ENCODE measurements at places on chromosomes 16 and 17. TPM values are rescaled to one million over a fixed set of nuclear protein-coding genes. Genes with fewer than 3 reads are reported as not detected.

Gene MPV17L
- total RNA-seq, result 4.3 TPM

DNA sequence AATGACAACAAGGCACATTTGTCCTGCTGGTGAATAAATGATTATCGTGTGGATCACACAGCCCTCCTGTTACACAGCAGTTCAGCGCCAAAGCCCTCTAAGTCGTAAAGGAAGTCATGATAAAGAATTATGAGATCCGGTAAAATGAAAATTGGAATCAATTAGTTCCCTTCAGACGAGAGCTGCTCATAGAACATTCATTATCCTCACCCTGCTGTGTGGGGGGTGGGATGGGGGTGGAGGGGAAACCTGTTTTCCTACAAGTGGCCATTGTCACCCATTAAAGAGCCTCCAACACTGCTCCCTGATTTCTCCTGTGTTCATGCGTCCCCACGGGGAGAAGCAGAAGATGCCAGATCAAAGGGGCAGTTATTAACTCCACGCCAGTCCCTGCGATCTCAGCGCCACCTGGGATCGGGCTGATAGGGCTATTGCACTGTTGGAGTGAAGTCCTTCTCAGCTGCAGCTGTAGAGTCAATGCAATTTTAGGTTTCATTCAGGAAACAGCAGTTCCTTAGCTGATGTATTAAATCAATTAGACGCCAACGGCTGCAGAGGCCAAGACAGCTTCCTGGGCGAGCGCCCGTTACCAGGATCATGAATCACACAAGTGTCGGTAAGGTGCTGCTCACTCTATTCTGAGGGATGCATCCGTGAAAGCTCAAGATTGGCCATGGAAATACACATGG is 19.2 kb upstream of the CACNG4 start:
- no peak for DNase-seq

- peak; percentile 37 for DNase-seq
Observed at GRCh38 chr17:63474174-63474573, 2.7 kb upstream of the ACE start.

Gene CARD14
- 0.27 TPM for total RNA-seq

Gene RGS11
- total RNA-seq, result 1.2 TPM

DNA sequence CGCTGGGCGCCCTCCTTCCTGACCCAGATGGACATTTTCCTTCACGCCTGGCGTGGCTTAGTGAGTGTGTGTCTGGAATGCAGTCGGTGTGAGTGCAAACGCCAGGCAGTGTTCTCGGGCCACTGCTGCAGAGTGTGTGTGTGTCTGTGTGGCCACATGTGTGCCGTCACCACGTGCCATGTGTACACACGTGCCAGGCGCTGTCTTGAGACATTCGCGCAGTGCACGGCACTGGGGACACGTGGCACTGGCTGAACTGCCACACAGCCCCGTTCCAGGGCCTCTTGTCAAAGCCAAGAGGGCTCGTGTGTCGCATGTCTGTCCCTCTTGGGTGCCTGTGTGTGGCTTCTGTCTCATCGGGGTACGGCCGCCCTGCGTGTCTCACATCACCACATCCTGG is 28.8 kb downstream of the MAPK8IP3 start:
- DNase-seq, result no peak

- no peak for DNase-seq
Observed at GRCh38 chr17:73261617-73261951, at the start of gene CPSF4L. Gene CPSF4L, minus strand, starts transcription at chr17:73261880. Its CDS starts 62 bp downstream, at chr17:73261818.

DNA sequence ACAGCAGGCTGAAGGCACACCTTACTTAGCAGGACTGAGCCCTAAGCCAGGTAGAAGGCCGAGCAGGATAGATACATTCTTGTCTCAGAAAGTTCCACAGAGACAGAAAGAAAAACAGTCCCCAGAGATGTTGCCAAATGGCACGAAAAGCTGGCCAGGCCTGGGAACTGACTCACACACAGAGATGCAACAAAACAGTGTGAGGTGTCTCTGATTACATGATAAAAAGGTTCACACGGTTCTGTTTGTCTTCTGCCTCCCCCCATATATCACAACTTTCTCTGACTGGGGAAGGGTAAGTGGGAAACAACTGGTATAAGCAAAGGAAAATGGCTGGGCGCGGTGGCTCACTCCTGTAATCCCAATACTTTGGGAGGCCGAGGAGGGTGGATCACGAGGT is 1.7 kb downstream of the WBP2 start:
- DNase-seq, result no peak

Gene ARHGDIG
- total RNA-seq, result 1.0 TPM

Gene NPIPA1
- total RNA-seq, result 93.3 TPM

Gene ADORA2B
- 2.1 TPM for total RNA-seq

- peak; percentile 62 for DNase-seq
Observed at GRCh38 chr17:50328363-50329325, 17.3 kb upstream of the XYLT2 start.

Gene TMEM132E
- total RNA-seq, result 0.80 TPM

- DNase-seq, result no peak
Observed at GRCh38 chr16:28990375-28991040, 5.7 kb downstream of the LAT start.

GRCh38 chr16:89553733-89554132 is 6.7 kb upstream of the RPL13 start:
- no peak for DNase-seq

Gene GAST
- not detected for total RNA-seq

GRCh38 chr16:84527532-84528269 is 23.2 kb upstream of the MEAK7 start:
- DNase-seq, result peak; percentile 46

GRCh38 chr16:83681381-83681956 is 126.3 kb upstream of the HSBP1 start:
- DNase-seq, result peak; percentile 14

Gene ZG16
- not detected for total RNA-seq

DNA sequence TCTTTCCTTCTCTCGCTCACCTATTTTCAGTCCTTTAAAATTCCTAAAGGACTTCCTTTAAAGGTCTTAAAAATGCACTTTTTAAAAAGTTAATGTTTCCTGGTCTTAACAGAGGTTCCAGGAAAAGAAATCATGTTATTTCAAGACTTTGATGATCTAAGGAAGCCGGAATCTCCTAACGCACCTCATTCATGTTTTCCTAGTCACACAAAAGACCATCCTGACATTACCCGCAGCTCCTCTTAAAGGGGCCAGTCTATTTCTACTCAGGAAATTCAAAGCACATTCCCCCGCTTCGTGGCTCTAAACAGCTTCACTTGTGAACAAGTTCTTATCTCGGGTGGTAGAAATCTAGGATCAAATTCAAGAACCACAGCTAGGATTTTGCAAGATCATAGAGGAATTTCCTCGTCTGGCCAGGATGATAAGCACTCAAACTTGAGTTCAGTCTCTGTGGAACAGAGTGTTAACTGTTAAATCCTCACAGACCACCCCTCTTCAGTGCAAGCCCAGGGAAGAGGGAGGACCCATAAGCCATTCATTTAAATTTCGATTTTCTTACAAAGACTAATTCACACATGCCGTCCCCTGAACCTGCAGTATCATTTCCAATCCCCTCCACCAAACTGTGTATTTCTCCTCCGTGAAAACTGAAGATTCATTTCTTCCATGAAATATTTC is 137.1 kb upstream of the AXIN2 start:
- peak; percentile 49 for DNase-seq

DNA sequence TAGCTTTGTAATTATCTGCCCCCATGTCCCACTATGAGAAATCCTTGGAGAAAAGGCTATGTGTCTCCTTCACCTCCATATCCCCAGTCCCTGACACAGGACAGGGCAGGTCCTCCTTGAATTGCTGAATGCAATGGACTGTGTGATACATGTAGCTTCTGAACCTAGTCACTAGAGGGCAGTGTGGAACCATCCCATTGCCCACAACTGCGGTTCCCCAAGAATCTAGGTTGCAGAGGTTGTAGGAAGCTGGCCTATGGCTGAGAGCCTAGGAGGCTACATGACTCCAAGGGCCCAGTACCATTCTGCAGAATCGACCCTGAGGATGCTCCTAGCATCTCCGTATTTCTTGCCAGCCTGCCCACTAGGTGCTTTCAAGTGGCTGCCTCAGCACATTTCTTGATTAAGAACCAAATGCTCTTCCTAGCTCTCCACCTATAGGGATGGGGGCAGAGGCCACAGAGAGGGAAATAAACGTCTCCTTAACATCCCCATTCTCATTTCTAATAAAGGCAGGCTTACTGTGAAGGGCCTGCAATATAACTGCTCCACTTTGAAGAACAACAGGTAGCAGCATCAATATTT is 394.0 kb downstream of the CA10 start:
- DNase-seq, result peak; percentile 75

GRCh38 chr17:80649672-80650330 is 105.2 kb downstream of the RPTOR start:
- peak; percentile 80 for DNase-seq

DNA sequence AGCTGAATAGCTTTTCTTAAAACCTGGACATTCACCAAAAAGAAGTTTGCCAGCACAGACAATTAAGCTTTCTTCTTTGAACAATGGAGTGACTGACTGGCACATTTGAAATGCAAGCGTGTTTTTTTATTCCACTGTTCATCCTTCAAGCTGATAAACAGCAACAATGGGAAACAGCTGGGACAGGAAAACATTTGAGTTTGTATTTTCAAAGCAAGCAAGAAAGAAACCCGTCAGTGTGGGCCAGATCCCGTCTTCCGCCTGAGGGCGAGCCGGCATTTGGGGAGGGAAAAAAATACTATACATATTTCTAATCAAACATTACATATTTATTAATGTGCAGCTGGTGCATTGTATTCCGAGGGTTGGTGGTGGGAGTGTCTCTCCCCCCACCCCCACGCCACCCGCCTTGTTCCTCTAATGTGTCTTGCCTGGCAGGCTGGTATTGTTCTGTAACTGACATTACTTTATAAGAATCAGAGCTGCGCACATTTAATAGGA is 94.3 kb downstream of the CYLD start:
- DNase-seq, result peak; percentile 22

- no peak for DNase-seq
Observed at GRCh38 chr16:74874912-74875546, 100.4 kb upstream of the FA2H start.

Gene TBC1D26
- total RNA-seq, result 0.31 TPM

DNA sequence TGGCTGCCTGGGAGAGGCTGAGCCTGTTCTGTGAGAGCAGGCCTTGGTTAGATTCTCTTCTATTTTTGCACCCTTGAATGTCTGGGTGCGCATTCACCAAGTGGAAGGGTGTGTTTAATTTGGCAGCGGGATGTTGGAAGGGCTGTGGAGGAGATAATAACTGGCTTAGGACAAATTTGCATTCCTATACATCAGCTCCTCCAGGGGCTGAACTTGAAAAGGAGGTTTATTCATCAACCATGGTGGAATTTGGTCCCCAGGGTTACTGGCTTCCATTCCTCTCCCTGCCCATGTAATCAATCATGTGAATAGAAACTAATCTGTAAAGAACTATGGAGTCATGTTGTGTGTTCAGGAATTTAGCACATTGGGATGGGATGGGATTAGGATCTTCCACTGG is 100.2 kb upstream of the FOXF1 start:
- no peak for DNase-seq

Gene NPB
- 2.0 TPM for total RNA-seq

- DNase-seq, result no peak
Observed at GRCh38 chr17:2560658-2561057, 32.8 kb upstream of the PAFAH1B1 start.

Gene USP6
- total RNA-seq, result 11.3 TPM

GRCh38 chr16:50311891-50312501 is 45.6 kb downstream of the ADCY7 start:
- no peak for DNase-seq

DNA sequence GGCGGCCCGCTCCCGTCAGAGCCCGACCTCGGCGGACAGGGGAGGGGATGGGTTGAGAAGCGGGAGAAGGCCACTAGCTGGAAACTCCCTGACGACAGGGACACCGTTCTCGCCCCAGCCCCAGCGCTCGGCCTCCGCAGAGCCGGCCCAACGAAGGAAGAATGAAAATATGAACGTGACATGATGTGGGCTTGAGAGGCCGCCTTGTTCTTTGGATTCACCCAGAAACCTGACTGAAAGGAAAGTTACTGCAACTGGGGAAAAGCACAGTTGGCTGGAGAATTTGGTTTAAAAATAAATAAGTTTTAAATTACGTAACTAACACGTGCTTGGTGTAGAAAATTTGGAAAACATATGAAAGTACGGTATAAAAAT is 21.1 kb downstream of the NPTX1 start:
- DNase-seq, result no peak

DNA sequence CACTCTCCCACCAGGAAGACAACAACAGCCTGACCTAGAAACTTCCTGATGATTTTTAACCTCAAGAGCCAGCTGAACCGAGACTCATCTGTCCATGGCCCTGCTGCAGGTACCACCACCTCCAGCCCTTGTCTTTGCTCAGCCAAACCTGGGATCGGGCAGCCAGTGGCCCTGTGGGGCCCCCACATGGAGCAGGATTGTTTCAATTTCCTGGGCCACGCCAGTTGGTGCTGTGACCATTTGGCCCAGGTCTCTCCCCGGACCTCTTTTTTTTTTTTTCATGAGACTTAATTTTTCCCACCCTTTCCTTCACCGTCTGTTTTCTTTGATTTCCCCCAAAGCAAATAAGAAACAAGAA is 8.3 kb upstream of the HOXB2 start:
- no peak for DNase-seq

Gene KCNH4
- not detected for total RNA-seq

Gene IL21R
- 0.04 TPM for total RNA-seq

DNA sequence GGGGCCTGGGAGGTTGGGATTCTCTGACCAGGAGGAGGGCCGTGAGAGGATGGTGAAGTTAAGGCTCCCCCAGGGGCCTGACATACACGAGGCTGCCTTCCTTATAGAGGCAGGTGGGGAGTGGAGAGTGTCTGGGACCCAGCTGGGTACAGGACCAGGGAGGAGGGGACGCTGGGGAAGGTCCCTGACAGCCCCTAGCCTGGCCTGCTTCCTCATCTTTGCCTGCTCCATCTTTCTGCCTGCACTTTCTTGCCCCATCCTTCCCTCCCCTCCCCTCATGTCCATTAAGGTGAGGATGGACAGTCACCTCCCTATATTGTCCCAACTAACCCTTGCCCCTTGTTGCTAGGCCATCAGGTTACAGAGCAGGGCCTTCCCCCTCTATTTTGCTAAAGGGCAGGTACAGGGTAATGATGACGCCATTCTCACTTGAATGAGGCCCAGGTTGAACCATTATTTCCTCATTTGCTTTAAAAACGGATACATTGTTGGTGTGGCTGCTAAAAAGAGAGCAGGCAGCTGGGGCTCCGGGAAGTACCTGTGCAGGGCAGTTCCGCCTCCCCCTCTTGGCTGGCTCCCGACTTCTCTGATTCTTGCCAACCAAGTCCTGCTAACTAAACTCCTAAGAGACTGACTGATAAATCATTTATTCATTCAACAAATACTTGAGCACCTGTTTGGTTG is 1.3 kb downstream of the C17orf99 start:
- no peak for DNase-seq

- DNase-seq, result peak; percentile 74
Observed at GRCh38 chr17:60392845-60393702, 1.1 kb upstream of the USP32 start.

Gene TBX6
- 0.31 TPM for total RNA-seq

Gene BCO1
- not detected for total RNA-seq

- no peak for DNase-seq
Observed at GRCh38 chr16:89133457-89134127, 38.0 kb upstream of the CDH15 start.

Measured in muscle of leg (tissue), 16 donors.